H4 (cell line): ENCODE measurements at places on chromosomes 1 and 21.

DNA sequence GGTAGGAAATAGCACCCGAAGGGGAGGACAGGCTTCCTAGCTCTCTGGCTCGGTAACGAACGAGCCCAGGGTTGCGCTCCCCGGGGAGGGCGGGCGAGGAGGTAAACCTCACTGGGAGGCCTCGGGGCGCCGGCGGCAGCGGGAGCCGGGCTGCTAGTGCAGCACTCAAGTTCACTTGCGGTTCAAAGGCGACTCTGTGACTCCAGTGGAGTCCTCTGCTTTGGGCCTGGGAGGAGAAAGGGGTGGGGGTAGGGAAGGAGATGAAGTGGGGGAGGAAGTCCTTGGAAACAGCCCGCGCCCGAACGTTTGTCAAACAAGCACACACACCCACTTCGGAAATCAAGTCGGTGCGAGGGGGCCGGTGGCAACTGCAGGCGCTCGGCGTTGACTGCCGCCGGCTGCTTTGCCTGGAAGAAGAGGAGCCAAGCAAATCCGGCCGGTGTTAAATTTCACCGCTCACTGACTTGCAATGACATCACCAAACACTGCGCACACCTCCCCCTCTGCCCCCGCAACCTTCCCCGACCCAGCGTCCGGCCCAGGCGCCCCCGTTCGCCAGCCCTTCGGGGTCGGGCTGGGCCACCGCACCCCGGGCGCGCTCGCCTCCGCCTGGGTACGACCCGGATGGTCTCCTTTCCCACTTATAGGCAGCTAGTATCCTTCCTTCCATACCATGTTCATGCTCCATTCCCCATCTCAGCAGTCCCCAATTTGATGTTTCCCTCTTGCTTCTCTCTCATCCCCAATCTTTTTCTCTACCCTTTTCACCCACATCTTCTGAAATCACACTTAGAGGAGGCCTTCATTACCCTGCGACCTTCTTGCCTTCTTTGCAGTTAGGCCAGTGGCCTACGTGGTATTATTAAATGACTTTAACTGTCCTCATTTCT is at the start of gene COL24A1:
COL24A1 (minus strand) TSS at position 207 of the 890 bp plus-strand sequence. CDS start 376 bp downstream, outside the sequence.
- DNase-seq = no peak

DNA sequence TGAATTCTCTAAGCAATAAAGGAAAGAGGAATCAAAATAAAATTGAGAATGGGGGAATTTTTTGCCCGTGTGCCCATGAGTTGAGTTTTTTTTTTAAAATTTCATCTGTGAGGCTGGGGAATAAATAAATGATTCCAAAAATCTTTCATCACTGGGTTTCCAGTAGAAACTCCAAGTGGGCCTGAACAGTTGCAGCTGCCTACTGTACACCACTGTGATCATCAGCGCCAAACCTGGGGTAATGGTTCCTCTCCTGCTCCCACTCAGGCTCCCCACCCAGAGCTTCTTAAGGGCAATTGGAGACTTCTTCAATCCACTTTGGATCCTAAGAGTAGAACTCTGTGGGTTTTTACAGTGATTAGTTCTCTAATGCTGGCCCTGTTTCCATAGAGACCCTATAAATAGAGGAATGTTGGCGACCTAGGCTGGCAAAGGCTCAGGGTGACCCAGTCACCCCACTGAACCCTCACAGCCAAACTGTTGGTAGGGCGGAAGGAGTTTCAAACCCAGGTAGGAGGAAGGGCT is 9.3 kb downstream of the TMCC2 start:
- no peak for DNase-seq

DNA sequence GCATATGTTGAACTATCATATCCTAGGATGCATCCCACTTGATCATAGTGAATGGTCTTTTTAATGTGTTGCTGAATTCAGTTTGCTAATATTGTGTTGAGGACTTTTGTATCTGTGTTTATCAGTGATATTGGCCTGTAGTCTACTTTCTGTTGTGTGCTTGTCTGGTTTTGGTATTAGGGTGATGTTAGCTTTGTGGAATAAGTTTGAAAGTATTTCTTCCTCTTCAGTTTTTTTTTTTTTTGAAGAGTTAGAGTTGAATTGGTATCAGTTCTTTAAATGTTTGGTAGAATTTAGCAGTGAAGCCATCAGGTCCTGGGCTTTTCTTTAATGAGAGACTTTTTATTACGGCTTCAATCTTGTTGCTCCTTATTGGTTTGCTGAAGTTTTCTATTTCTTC is 162.3 kb downstream of the VAV3 start:
- no peak for DNase-seq

DNA sequence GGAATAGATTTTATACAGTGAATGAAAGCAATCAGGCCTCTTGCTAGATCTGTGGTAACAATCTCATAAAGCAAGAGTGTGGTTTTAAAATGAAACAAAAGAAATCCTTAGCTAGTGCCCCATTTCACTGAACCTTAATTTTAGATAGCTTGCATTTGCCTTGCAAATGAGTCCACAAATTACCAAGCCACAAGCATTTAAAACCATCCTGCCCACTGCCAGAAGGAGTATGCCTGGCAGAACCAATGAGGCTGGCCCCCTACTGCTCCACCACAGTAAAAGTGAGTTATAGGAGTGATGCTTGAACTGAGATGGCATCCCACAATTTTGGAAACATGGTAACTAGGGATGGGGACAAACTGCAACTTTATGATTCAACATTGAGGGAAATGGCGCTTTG is 206.4 kb upstream of the LMO4 start:
- no peak for DNase-seq

- DNase-seq = no peak
Measured at GRCh38 chr1:94342416-94342815, 75.8 kb upstream of the ABCD3 start.

GRCh38 chr1:191963781-191964455 is 194.3 kb upstream of the RGS18 start:
- no peak for DNase-seq

DNA sequence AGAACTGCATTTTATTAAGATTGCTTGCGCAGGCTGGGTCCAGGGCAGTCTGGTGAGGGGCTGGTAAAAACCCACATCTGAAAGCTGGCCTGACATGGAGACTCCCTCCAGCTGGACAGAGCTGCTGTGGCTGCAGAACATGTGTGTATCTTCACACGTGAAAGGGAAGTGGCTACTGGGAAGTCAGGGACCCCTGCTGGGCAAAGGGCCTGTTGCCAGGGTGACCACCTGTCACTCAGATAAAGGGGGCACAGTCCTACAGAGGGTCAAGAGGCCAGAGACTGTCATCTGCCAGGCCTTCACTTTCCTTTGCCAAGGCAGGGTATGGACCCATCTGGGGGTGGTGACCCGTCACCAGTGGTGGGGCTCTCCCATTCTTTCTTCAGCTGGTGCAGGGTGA is 17.5 kb downstream of the NKAIN1 start:
- no peak for DNase-seq
